Hematopoietic multipotent progenitor cell treated with erythropoietin and hydrocortisone succinate and interleukin-3 and kit ligand, for 8 days (in vitro differentiated cells): ENCODE measurements at places on chromosomes 5 and 9.

DNA sequence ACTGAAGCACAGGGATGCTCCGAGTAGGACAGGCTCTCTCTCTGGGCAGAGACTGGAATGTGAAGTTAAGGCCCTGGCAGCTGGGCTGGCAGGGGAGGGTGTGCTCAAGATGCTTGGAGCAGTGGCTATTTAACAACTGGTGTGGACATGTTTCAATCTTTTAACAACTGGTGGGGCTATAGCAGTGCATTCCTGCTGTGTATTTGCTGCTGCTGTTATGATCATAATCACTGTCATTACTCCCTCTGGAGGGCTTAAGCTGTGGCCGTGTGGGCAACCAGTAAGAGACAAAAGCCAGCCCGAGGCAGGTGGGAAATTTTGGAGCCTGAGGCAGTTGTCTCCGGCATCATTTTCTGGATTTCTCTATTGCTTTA lies 33.3 kb upstream of the PTGS1 start:
- no peak for DNase-seq

GRCh38 chr5:134527961-134528424 lies 2.5 kb downstream of the JADE2 start:
- DNase-seq: no peak

DNA sequence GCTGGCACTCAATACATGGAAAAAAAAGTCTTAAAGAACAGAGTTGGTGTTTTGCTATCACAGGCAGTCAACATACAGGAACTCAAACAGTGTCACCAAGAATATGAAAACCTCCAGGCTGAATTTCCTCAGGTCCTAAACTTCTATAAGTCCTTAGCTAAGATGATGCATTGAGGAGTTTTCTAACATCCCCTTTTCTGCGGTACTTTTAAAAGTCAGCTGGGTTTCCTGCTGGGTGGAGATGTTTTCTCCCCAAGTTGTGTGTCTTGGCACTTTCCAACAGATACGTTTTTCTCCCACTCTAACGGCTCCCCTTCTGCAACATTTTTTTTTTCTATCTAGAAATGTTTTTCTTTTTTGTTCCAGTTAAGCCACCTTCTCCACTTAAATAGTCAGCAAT lies 244.8 kb upstream of the HAPLN1 start:
- no peak for DNase-seq

GRCh38 chr5:94244921-94245320 lies 373.5 kb downstream of the KIAA0825 start:
- no peak for DNase-seq

- no peak for DNase-seq
Observed at GRCh38 chr9:95848764-95849163, 26.7 kb upstream of the ERCC6L2 start.

DNA sequence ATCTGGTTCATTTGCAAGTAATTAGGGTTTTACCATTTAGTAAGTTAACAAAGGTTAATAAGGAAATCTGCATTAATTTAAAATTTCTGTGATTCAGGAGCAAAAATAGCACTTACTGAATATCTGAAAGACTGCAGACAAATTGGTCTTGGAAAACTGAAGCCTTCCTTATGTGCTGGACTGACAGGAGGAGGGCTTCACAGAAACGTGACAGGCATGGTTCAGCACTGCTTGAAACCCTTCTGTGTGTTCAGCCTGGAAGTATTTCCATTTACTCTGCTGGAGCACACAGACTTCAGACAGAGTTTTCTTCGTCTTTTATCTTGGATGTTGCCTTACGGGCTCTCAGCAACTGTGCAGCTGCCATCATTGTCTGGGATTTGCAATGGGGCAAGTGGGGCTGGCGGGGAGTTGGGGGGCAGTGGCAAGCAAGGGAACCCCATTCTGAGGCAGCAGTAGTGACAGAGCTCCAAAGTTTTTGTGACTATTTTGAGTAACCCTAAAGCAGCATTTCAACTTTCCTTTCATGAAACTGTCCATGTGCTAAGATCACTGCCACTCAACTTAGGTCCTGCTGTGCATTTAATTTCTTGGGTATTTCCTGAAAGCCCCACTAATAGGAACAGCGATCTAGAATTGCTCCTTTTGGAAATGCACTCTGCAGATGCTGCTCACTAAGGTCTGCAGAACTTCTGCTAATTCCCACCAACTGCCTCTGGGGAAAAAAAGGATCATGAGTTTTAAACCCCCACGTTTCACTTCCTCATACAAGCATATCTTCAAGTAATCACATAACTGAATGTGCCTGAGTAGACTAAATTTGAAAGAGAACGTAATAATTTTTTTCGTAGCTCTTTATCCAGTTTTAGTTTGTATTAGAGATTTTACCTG lies 56.6 kb downstream of the KCNN2 start:
- no peak for DNase-seq

- no peak for DNase-seq
Observed at GRCh38 chr9:120161776-120162175, 418.2 kb downstream of the CDK5RAP2 start.

- DNase-seq: no peak
Observed at GRCh38 chr9:18911714-18912342, 121.2 kb downstream of the SAXO1 start.

DNA sequence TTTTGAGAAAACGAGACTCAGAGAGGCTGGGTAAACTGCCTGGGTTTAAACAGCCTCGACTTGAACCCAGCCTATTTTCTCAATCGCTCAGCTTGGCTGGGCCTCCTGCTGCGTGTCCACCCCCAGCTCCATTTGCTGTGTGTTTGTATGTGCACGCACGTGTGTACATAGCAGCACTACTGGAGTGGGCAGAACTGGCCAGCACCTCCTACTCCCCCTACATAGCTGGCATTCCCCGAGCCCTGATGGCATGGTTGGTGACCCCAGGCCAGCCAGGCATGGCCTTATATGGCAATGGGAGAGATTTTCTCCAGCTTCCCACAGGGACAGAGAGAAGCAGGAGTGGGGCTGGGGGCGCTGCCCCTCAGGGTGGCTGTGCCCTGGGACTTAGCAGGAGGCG lies 4.1 kb downstream of the AIF1L start:
- no peak for DNase-seq

DNA sequence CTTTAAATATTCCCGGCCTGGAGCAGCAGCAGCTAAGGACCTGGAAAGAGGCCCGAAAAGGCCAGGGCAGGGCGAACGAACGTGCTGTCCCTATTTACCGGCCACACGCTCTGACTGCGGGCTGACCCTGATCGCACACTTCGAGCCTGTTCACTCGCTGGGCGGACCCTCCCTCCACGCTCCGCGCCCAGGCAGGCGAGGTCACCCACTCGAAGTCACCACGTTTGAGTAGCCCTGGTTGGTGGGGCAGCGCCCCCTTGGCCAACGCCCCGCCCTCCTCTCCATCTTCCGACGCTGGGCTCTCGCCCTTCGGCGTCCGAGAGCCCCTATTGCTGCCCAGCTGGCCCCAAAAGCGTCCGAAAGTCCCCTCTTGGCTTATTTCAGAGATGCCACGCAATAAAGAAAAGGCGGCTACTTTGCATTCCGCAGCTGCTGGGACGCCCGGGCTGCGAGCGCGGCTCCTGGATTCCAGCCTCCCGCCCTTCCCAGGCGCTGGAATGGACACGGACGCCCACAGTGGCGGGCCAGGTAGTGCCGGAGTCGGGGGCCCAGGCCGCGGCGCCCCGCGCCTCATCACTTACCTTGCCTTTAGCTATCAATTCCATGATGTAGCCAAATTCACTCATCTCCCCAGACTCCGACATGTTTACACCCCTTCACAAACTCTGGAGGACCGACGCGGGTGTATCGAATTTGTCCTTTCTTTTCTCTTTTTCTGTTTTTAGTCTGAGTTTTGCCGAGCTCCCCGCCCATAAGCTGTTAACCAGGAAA lies 9.9 kb upstream of the TRIM36 start:
- DNase-seq: no peak

- no peak for DNase-seq
Observed at GRCh38 chr5:93296338-93296737, 284.7 kb downstream of the NR2F1-AS1 start.

DNA sequence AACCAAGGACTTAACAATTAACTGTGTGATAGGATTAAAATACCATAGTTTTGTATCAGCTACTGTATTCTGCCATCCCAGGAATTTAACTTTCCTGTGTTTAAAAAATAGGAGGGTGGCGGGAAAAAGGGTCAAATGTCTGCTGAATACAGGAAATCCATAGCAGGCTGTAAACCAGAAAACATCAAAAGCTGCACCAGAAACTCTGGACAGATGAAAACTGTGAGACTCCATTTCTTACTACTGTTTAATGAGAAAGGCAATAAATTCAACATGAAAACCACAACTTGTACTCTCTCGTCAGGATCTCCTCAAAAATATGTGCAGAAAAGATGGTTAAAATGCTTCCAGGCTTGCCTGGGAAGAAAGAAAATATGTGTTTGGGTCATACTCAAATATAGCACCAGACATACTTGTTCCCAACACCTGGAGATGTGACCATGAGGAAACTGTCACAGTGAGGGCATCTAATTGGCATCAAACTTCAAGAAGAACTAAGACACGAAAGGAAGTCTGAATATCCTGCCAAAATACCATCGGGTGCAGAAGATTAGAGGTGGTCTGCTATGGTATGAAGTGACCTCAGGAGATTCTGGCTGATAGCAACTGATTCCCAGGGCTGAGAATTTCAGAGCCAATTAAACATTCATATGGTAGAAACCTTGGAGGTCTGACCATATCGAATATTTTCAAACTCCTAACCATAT lies 164.7 kb upstream of the TARS1 start:
- no peak for DNase-seq

- DNase-seq: no peak
Observed at GRCh38 chr9:137221506-137222111, 431 bp downstream of the RNF208 start.

DNA sequence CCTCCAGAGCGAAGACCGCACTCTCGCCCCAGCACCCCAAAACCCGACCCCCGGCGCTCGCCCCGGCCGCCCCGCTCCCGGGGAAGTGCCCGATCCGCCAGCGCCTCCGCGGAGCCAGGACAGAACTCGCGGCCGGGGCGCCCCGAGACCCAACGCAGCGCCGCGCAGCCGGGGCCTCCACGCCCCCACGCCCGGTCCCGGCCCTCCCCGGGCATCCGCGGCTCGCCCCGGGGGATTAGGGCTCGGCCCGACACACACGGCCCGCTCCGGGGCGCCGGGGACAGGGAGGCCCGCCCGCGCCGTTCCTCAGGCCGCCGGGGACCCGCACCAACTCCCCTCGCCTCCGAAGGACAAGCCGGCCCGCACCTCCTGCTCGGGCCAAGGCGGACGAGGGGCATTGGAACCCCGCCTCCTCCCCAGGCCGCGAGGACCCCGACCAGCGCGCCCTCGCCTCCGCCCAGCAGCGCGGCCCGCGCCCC lies 544 bp downstream of the FNBP1 start:
- DNase-seq: no peak

DNA sequence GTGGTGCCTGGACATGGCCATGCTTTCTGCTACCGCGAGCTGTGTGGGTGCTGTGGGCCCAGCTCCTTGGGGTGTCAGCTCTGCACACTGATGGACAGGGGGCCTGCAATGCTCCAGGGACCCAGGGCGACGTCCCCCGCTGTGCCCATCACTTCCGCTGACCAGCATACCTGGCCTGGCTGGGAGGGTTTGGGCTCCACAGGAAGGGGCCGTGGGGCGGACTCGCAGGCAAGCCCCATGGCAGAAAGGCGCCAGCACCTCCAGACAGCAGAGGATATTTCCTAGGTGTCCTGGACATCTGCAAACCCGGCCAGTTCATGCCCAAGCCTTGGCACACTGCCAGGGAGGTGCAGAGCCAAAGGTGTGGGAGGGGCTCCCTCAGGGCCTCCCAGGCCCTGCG lies 295.8 kb upstream of the IRX4 start:
- DNase-seq: no peak

GRCh38 chr5:123279136-123279535 lies 144.1 kb downstream of the CEP120 start:
- no peak for DNase-seq

- no peak for DNase-seq
Observed at GRCh38 chr9:123679330-123679987, 250.5 kb downstream of the DENND1A start.

- DNase-seq: no peak
Observed at GRCh38 chr5:44613936-44614335, 194.8 kb upstream of the MRPS30 start.

- DNase-seq: no peak
Observed at GRCh38 chr5:169914766-169915165, 65.5 kb downstream of the INSYN2B start.

- DNase-seq: no peak
Observed at GRCh38 chr9:78566948-78567675, 270.2 kb downstream of the PSAT1 start.

DNA sequence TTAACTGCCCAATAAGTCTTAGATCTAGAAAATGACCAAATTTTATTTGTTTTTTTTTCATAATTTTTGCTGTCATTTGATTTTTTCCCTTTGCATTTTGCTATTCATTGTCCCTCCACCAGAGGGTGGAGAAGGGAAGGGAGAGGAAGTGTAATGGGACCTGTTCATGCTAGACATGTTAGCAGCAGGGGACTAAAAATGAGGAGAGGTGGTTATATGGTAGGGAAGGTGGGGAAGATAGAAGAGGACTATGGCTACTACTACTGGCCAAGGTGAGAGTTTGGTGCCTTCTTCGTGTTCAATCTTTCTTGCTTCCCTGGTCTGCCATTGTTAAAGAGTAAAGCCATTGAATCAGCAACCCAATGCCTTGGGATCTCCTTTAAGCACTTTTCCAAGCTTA lies 6.4 kb downstream of the GRIA1 start:
- peak; percentile 18 for DNase-seq

- no peak for DNase-seq
Observed at GRCh38 chr5:136427426-136427825, 62.1 kb upstream of the TRPC7 start.
